HCT116 (cell line): ENCODE measurements at places on chromosomes 16 and 17. TPM values are rescaled to one million over a fixed set of nuclear protein-coding genes. Genes with fewer than 3 reads are reported as not detected.

- no peak for DNase-seq
These were observed 1.4 kb downstream of the RHBDL1 start for GRCh38 chr16:676913-677312.

GRCh38 chr17:39738983-39739884, 1.5 kb downstream of the GRB7 start:
- DNase-seq = peak; percentile 34

DNA sequence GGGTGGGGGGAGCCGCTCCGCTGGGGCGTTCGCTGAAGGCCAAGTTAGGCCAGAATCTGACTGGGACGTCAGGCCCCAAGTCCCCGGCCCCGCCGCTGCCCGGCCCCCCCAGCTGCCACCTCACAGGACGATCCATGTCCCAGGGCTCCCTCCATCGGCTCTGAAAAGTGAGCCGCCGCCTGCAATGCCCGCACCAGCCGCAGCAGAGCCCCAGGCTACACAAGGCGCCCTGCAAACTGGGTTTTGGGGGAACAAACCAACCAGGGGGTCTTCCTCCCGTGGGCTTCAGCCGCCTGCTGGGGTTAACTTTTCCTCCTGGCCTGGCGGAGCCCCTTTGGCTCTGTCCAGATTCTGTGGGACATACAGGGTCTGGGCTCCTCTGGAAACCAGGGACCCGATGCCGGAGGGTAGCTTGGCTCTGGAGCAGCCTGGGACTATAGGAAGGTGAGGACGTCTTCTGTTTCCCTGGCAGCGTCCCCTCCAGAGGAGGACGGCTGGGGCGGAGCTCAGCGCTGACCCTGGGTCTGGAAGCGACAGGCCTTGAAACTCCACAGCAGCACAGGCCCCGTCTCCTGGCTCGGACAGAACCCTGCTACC, 835 bp downstream of the NME4 start:
- DNase-seq = peak; percentile 28

DNA sequence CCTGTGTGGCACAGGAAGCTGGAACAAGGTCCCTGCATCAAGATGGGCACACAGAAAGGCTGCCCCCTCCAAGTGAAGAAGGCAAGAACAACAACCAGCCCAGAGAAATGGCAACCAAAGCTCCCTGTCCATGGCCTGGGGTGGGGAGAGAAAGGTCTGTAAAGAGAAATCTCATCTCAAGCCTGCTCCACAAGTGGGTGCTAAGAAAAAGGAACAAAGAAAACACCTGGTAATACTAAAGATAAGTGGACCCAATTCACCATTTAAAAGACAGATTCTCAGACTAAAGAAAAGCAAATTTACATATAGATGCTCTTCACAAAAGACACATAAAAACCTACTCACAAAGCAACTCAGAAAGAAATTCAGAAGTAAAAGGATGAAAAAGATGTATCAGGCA, 107.4 kb downstream of the PARN start:
- no peak for DNase-seq

- no peak for DNase-seq
These were observed 1060.2 kb upstream of the EEF2KMT start for GRCh38 chr16:6157806-6158205.

Gene NSF
- total RNA-seq = 61.1 TPM

Gene SPATA22
- not detected for total RNA-seq

Gene MYO1D
- total RNA-seq = 35.7 TPM

Gene KRT25
- total RNA-seq = not detected

Gene GPR139
- not detected for total RNA-seq

Gene TMEM97
- 55.6 TPM for total RNA-seq
